ENCODE measurements at places on chromosomes 6 and 20.

- DNase-seq, result no peak
Observed at GRCh38 chr6:142294679-142295078, 7.1 kb upstream of the ADGRG6 start.

DNA sequence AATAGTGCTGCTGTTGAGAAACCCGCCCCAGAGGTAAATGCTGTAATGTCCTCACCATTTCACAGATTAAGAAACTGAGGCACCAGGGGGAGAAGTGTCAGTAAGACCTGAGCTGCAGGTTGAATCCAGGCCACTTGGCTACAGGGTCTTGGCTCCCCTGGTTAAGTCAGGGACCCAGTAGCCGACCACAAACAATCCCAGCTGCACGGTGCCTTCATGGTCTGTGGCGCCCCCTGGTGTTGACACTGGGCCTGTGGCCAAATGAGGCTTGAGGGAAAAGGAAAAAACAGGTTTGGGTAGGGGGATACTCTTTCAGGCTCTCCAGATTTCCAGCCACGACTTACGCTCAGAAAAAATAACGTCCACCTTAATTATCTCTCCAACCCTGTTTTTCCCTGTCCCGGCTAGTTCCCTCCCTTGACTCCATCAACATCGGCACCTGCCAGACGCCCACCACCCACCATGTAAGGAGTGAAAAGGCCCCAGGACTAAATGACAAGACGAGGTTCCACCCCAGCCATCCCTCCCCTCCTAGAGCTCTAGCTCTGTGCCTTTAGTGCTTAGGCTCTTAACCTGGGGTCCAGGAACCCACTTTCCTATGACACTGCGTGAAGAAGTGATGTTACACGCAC, 47.7 kb upstream of the POLR1H start:
- peak; percentile 32 for DNase-seq

DNA sequence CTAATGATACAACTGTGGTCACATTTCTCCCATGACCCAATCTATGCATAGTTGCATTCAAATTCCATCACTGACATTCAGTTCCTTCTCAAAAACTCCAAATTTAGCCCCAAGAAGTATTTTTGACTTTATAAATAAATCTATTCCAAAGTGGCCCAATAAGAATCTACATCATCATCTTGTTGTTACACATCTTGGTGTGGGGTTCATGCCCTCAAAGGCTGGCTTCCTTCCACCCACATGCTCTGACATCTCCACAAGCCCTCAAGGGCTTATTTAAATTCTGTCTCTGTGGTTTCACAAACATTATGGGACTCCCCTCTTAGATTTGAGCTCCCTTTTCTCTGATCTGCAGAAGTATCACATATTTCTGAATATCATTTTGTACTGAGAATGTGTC, 585.3 kb upstream of the BTBD3 start:
- no peak for DNase-seq

GRCh38 chr6:106247733-106248132, 77.8 kb downstream of the ATG5 start:
- DNase-seq, result no peak

DNA sequence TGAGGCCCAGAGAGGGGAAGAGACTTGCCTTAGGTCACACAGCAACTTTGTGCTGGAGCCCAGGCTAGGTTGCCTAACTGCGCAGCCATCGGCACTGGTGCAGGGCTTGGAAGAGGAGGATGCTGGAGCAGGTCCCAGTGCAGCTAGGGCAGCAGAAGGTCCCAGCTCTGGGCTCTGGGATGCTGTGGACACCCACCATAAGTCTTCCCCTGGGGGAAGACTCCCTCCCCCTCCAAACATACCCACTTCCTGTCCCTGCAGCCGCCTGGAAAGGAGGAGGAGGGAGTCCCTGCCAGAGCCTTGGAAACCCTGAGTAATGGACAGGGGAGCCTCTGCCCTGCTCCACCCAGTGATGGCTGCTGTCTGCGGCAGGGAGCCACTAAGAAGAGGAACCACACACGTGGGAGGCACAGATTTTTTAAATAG, 93.6 kb downstream of the NCR2 start:
- no peak for DNase-seq

DNA sequence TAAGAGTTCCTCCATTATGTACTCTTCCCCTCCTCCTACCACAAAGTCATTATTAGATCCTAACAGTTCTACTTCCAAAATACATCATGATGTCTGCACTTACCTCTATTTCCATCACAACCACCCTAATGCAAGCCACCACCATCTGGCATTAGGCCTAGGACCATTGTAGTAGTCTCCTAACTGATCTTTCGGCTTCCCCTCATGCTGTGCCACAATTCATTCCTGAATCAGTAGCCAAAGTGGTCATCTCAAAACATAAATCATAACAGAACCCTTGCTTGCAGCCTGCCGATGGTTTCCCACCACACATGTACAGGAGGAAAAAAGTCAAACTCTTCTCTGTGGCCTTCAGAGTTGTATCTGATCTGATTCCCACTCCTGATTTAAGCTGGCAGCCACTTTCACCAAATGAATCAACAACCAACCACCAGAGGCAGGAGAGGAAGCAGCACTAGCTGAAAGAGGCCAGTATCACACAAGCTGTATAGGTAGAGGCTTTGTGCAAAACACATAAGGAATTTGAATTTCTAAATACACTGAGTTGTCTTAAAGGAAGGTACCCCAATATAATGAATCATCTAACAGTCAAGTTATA, 26.1 kb downstream of the FAM184A start:
- DNase-seq, result no peak

GRCh38 chr6:160519133-160519532, 144.9 kb downstream of the LPA start:
- DNase-seq, result no peak

- no peak for DNase-seq
Observed at GRCh38 chr6:27811451-27811772, 100.8 kb downstream of the OR2B2 start.

DNA sequence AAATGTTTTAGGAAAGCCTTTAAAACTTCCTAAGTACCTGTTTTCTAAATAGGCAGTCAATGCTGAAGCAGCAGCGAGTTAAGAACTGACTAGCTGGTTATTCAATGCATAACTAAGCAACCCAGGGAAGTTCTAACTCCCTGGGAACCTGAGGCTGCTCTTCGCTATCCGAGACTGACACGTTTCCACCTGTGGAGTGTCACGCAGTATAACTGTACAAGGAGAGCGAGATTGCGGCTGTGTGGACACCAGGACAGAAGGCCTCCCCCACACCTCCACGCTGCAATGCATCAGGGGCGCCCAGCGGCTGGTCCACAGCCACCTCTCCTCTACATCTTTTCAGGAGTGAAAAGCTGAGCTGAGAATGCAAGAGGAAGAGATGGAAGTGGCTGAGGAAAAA, 8.0 kb downstream of the PXDC1 start:
- DNase-seq, result no peak

DNA sequence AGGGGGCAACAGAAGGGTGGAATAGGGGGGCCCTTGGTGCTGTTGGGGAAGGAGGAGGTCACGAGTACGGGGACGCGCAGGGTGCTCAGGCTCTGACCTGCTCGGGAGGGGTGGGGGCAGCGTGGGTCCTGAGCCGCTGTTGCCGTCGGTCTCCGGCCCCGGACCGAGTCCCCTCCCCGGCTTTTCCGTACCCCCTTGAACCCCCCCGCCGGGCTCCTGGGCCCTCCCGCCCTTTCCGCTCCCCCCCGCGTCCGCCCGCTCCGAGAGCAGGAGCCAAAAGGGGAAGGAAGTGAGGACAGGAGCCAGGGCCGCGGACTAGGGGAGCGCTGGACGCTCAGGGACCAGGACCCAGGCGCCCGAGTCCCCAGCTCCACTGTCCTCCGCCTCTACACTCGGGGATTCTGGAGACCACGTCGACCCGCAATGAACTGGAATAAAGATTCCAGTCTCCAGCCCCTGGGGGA, at the start of gene RGL2:
TSS of gene RGL2 (minus strand) at position 170 of the 464 bp plus-strand sequence. CDS start 332 bp downstream, outside the sequence.
- DNase-seq, result no peak

DNA sequence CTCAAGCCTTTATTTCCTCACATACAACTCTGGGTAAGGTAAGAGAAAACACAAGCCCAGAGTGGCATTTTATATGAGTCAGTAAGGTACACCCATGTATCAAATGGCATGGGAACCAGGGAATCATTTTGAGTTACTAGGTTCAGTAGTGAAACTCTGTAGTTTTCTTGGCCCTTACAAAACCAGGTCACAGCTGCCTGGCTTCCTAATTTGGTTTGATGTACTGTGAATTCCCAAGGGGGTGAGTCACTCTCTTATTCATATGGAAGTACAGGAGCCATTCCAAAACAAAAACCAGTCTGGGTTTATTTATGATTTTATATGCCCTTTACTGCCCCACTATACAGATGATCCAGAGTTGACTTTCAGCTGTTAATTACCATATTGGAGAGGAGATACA, 70.7 kb downstream of the PDE7B start:
- DNase-seq, result no peak

- no peak for DNase-seq
Observed at GRCh38 chr20:18978311-18978710, 164.7 kb downstream of the SCP2D1 start.

GRCh38 chr6:73746787-73747186, 50.8 kb downstream of the CD109 start:
- DNase-seq, result no peak

GRCh38 chr6:13614126-13614925, 809 bp upstream of the NOL7 start:
- no peak for DNase-seq

DNA sequence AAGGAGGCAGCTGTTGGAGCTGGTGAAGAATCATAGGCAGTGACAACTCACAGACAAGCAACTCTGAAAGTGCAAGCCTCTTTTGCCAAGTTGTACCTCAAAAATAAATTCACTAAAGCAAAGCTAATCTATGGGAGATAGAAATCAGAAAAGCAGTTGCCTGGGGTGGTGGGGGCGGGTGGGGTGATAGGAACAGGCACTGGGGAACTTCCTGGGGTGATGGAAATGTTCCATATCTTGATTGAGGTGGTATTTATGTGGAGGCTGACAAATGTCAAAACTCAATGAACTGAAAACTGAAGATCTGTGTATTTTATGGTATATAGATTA, 52.4 kb downstream of the ATP9A start:
- no peak for DNase-seq

GRCh38 chr6:117268924-117269323, 3.6 kb downstream of the VGLL2 start:
- DNase-seq, result no peak

DNA sequence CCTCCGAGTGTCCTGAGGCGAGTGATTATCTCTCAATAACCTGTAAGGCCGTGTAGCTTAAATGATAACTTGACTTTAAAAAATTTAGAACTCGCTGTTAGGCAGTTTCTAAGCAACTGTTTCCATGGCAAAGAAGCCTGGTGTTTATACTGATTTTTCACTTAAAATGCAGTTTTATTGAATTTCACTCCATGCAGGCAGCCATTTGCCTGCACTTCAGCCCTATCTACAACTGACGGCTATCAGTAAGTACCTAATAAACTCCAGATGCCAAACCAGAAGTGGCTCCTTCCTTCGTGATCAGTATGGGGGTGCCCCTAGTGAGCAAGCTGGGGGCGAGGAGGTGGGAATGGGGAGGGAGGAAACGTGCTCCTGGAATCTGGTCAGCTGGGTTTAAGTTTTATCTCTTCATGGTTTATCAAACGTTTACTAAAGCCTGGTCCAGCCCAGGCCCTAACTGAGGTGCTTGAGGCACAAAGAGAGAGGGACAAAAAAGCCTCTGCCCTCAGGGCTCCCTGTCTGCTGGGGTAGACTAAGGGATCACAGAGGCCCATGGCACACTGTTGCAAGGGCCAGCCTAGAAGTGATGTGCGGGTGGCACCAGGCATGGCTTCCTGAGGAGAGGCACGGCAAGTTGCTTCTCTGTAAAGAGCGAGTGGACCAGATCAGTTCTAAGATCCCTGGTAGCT, 45.5 kb downstream of the TTI1 start:
- DNase-seq, result no peak

- DNase-seq, result no peak
Observed at GRCh38 chr6:7004581-7005297, 103.0 kb upstream of the RREB1 start.

DNA sequence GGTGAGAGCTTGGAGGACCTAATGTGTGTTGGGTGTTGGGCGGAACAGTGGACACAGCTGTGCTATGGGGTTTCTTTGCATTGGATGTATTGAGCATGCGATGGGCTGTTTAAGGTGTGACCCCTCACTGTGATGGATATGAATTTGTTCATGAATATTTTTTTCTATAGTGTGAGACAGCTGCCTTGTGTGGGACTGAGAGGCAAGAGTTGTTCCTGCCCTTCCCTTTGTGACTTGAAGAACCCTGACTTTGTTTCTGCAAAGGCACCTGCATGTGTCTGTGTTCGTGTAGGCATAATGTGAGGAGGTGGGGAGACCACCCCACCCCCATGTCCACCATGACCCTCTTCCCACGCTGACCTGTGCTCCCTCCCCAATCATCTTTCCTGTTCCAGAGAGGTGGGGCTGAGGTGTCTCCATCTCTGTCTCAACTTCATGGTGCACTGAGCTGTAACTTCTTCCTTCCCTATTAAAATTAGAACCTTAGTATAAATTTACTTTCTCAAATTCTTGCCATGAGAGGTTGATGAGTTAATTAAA, 3.0 kb downstream of the HLA-A start:
- DNase-seq, result no peak

GRCh38 chr20:53707371-53708055, 113.9 kb upstream of the ZNF217 start:
- DNase-seq, result no peak

DNA sequence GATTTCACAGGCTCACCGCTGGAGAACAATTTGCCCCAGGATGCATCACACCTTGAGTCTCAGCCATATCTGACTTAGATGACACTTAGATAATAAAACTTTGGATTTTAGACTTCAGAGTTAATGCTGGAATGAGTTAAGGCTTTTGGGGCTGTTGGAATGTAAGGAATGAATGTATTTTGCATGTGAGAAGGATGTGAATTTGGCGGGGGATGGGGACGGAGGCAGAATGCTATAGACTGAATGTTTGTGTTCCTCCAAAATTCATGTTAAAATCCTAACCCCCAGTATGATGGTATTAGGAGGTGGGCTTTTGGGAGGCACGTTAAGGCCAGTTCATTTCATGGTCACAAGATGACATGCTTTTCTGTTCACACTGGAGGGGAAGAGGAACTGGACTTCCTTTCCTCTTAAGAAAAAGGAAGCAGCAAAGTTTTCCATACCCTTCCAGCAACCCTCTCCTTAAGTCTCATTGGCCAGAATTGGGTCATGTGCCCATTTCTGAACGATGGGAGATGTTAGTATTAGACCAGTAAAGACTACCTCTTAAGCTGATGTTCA, 5.8 kb upstream of the SRXN1 start:
- no peak for DNase-seq

- no peak for DNase-seq
Observed at GRCh38 chr20:24790746-24791283, 158.3 kb upstream of the CST7 start.

GRCh38 chr6:50120300-50120699, 70.6 kb upstream of the DEFB112 start:
- DNase-seq, result no peak

All from CD4-positive, alpha-beta memory T cell (primary cell).